Fibroblast of skin of left quadriceps (primary cell): ENCODE measurements at places on chromosomes 7 and 10.

- DNase-seq = no peak
Observed at GRCh38 chr10:35191523-35191922, 64.9 kb downstream of the CREM start.

- no peak for DNase-seq
Observed at GRCh38 chr7:120877701-120878100, 19.8 kb upstream of the TSPAN12 start.

DNA sequence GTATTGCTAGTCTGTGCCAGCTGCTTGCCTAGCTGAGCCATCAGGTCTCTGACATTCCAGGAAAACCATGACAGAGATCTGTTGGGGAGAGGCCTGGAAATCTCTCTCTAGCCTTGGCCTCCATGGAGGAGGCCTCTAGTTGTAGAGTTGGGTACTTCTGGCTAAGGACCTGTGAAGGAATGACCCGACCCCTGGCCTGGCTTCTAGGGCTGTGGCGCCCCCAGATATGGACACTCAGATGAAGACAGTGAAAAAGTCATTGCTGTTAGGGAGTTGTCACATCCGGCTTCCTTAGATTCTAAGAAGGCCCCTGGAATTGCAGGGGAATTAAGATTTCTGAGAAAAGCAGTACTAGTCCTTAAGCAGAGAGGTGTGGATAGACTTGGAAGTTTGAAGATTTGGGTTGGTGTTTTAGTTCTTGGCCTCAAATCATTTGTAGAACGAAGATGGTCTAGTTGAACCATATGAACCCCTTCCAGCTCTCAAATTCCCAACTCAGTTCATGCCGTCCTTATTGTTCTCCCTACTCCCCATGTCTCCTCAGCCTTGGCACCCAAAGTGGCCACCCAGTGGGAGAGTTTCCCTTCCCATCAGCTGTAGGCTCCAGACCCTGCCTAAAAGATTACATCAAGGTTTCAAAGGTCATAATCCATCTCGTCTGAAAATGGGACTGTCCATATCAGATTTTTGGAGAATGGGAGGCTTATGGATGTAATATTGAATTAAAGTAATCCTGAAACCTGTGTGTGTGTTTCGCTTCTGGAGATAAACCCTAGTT lies 7.0 kb downstream of the HHEX start:
- no peak for DNase-seq

DNA sequence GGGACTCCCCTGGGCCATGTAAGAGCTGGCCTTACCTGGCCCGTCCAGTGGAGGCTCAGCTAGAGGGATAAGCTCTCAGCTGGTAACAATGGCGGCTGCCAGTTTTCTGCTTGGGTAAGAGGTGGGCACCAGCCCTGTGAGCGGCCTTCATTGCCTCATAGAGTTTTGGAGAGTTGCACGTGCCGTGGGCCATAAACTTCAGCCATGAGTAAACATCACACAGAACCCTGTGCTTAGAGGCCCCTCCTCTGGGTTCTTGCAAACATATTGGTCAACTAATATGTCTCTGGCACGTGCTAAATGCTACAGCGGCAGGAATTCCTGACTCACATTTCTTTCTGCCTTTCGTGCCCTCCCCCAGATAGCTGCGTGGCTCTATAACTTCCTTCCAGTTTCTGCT lies 103.9 kb upstream of the LEP start:
- DNase-seq = peak; percentile 20

DNA sequence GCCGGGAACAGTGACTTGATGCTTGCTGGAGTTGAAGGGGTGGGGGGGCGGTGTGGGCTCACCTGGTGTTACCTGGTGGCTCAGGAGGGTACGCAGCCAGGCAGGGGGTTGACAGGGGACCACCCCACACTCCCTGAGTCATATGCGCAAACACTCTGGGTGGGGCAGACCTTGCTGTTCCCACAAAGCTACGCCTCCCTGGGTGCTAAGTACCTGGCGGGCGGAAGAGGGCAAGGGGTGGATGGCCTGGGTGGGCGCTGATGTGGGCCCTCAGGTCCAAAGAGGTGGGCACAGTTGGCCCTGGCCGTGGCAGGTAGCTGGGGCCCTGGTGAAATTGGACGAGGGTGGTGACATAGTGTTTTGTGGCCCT lies 13.9 kb downstream of the STX1A start:
- DNase-seq = no peak
